ENCODE measurements at places on chromosomes 3 and 15. TPM values are rescaled to one million over a fixed set of nuclear protein-coding genes. Genes with fewer than 3 reads are reported as not detected.

The IL17RE gene
- 1.2 TPM for polyA plus RNA-seq

The FES gene
- polyA plus RNA-seq, result 12.6 TPM

The ARHGEF26 gene
- 19.4 TPM for polyA plus RNA-seq

DNA sequence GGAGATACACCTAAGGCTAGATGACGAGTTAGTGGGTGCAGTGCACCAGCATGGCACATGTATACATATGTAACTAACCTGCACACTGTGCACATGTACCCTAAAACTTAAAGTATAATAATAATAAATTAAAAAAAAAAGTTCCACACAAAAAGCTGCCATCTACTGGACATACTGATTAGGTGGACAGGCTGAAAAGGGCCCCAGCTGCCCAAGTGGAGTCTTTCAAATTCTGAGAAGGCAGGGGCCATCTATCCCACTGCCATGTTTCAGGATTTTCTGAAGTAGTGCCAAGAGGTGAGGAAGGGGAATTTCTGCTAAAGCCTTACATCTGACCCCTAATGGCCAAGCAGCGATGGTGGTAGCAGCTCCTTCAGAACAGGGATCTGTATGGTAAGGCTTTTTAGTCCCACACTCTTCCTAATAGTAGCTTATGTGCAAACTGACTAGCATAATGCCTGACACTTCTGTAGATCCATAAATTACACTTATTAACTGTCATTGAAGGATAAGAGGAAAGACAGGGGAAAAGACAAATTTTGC, 7.7 kb downstream of the FSTL1 start:
- DNase-seq, result no peak

DNA sequence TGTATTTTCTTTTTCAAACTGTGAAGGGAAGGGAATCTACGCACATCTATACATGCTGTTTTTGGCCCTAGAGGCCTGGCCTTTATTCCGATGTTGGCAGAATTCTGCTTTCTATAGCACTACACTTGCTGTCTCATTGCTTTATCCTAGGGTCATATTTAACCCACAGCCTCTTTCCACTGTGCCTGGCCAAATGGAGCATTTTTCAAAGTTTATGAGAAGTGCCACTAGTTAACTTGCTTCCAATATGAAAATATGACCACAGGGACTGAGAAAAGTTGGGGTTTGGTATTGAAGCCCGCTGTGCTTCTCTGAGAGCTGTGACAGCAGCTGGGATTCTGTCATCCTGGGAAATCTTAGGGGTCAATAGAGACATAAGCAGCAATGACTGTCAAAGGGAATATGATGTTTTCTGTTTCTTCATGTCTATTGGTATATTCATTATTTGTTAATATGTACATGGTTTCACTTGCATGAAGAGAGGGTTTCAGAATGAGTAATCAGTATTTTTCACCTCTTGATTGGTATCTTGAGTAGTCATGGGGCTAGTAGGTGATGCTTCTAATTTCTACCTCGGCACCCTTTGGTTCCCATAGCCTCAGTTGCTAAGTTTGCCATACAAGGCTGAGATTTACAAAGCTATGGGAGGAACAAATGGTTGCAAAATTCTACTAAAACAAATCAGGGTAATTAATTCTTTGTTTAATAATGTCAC, 275.8 kb upstream of the RBMS3 start:
- no peak for DNase-seq

The PAQR9 gene
- not detected for polyA plus RNA-seq
